ENCODE measurements at places on chromosomes 5 and 9.

- no peak for DNase-seq
These were observed 203.8 kb upstream of the RAI14 start for GRCh38 chr5:34452170-34452828.

DNA sequence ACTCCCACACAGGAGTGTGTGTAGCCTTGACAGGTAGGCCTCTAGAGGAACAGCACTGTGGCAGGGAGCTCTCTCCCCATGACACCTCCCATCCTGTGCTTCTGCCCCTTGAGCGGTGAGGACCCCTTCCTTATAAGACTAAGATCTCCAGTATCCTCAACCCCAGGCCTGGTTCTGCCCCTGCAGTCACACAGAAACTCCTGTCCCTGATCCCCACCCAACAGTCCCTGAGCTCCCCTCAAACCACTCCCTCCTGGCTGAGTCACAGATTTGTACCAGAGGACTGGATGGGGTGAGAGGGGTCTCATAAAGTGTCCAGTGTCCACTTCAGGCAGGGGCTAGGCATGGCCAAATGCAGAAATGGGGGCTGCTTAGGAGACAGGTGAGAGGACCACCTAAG is 47.8 kb upstream of the CDKN2AIPNL start:
- no peak for DNase-seq

DNA sequence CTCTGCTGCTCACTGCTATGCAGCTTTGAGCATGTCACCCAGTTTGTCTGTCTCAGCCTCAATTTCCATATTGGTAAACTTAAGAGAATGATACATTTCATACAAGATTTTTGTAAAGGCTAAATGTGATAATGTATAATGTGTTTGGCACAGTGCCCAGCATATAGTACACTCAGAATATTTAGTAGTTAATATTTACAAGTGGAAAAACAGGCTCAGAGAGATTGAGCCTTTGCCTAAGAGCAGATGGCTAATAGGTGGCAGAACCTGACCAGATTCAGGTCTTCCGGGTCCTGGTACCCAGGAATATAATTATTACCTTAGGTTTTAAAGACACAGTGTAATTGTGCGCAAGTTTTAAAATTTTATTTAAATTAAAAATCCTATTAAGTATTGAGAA is 46.8 kb upstream of the KIAA1958 start:
- DNase-seq: no peak

DNA sequence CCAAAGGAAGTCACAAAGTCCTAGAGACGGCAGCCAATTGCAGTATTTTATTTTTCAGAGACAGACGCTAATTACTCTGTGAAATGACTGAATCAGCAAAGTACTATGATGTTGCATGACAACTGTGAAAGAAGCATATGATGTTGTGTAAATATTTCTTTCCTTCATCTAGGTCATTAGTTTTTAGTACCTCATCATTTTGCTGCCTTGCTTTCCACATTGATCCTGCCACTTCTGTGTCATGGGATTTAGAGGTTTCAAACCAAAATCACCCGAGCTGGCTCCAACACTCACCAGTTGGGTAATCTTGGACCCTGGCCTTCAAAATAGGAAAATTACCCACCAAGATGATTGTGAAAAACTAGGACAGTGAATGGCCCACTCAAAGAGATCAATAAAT is 585.2 kb downstream of the ACTL7B start:
- DNase-seq: no peak

GRCh38 chr9:128723352-128723865 is 518 bp downstream of the ZDHHC12 start:
- no peak for DNase-seq

DNA sequence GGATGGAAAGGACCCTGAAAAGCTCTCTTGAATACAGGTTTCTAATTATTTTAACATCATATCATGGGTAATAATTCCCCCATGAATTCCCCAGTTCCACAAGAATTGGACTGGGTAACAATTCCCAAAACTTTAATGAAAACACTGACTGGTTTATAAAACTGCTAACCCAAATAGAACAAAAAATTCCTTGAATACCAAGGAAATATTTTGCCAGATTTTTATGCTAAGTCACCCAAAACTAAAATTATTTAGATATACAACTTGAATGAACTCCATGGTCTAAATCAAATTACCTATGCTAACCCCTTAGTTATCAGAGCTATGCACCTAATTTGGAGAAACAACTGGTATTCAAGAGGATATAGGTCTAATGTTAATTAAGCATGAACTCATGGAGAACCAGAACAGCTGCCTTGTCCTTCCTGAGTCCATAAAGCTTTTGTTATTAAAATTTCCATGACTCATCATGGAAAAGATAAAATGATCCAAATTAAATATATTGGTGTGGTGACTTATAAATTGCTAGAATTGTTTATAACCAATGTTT is 164.9 kb upstream of the TUT7 start:
- DNase-seq: no peak

Measured in hippocampal formation (tissue), 2 donors.